ENCODE measurements at places on chromosomes 2 and 18.

DNA sequence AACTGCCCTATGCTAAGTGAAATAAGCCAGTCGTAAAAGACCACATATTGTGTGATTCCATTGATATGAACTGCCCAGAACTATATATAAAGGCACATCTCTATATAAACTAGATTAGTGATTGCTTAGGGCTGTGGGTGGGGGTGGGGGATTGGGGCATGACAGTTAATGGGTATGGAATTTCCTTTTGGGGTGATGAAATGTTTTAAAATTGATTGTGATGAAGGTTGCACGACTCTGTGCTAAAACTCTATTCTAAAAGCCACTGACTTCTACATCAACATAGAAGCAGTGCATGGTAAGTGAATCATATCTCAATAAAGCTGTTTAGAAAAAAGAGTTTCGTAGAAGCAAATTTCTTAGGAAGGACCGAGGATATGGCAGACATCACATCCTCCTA is 53.0 kb downstream of the CDCA7 start:
- DNase-seq, result no peak

GRCh38 chr2:209556354-209556961 is 132.6 kb downstream of the MAP2 start:
- DNase-seq, result no peak

- no peak for DNase-seq
Measured at GRCh38 chr2:36698993-36699392, 2.5 kb downstream of the VIT start.

DNA sequence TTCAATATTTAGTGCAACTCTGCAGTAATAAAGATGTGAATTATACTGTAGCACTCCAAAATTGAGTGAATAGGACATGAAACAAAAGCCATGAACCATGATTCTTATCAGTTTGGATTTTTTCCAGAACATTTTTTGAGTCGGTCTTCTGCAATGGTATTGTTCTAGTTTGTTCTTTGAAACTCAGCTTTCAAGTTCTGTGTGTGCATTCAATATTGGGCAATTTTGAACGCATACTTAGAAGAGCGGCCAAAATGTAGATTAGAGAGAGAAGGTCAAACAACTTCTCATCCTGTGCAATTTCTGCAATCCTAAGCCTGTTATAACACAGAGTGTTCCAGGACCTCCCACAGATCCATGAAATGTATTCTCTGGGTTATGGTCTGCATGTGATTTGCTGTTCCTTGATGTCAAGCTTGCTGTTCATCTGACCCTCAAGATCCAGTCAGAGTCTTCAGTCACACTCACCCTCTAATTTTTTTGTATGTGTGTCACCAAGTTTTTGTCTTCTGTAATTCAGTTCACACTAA is 48.3 kb downstream of the TSPYL6 start:
- DNase-seq, result no peak
